Non-pigmented ciliary epithelial cell (primary cell): ENCODE measurements at places on chromosomes 5 and 9.

- no peak for DNase-seq
Measured at GRCh38 chr9:104915049-104915448, 12.9 kb downstream of the ABCA1 start.

DNA sequence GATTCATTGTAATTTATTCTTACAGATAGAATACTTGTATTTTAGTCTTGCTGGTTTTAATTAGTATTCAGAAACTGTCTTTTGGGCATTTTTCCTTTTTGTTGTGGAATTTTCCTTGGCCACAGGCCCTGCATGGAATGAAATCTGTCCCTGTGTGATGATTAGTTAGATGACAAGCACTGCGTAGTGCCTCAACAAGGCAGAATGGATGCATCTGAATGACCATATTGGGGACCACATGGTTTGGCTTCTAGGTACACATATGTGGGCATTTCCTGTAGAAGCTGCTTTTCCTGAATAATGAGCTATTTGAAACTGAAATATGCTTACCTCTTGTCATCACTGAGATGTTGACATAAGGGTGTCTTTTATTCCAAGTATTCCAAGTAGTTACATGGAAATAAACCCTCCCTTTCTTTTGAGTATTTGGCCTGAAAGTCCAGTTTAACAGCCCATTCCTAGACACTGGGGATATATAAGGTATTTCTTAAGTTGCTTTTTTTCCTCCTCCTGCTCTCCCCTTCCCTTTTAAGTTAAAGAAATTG, 147.3 kb downstream of the YTHDC2 start:
- DNase-seq = no peak

DNA sequence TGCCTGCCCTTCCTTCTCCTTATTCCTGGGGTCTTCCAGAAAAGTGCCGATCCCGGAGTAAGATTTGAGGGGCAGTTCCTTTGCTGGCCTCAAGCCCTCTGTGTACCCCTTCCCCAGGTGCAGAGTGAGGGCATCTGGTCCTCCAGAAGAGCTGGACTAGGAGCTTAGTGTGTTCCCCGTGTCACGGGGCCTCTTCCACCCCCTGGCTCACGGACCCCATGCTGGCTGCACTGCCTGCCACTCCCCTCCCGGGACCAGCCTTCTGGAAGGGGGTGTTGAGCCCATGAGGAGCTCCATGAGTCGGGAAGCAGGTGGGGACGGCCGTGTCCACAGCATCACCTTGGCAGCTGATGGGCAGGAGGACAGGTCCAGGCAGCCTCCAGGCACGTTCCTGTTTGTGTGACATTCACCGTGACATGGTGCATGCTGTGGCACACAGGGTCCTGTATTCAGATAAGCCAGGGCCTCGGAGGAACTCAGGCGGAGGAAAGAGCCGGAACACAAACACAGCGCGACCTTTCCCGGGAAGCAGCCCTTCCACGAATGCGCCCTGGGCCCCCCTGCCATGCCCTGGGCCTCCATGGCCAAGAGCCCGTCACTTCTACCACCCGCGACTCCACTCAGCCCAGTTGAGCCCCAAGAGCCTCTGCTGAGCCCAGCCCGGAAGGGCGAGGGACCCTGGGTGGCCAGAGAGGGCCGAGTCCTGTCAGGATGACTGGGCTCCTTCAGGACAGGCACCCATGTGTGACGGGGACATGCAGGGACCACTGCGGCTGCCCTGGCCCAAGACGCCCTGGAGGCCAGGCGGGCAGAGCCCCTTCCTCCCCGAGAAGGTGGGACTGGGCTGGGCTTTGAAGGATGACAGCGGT, 5.9 kb upstream of the LCN1 start:
- DNase-seq = no peak

DNA sequence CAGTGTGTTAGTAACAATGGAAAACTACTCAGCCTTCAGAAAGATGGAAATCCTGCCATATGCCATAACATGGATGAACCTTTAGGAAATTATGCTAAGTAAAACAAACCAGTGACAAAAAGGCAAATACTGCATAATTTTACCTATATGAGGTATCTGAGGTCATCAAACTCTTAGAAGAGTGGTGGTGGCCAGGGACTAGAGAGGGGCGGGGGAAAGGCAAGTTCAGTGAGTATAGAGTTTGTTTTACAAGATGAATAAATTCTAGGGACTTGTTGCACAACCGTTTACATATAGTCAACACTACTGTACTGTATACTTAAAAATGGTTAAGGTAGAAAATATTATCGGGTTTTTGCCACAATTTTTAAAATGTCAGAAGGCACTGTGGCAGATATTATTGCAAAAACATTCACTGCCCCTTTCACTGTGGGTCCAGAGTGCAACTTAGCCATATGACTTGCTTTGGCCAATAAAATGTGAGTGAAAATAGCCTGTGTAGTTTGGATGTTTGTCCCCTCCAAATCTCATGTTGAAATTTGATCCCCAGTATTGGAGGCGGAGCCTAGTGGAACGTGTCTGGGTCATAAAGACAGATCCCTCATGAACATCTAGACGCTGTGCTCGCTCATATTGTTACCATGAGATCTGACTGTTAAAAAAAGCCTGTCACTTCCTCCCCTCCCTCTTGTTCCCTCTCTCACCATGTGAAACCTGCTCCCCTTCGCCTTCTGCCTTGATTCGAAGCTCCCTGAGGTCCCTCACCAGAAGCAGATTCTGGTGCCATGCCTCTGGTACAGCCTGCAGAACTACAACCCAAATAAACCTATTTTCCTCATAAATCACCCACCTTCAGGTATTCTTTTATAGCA, 9.5 kb downstream of the ZNF367 start:
- no peak for DNase-seq

DNA sequence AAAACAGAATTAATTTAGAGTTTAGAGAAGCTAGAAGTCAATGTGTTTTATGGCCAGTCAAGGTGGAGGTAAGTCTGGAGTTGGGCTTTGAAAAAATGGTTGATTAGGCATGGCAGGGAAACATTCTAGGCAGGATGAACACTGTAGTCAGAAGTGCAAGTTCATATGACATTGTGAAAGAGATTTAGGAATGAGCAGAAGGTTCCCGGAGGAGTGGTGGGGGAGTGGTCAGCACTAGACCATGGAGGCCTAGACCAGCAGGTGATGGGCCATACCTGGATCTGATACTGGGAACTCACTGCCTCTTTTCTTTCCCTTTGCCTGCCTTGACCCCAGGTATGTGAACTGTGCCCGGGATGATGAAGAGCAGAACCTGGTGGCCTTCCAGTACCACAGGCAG, 16.6 kb downstream of the PRDM9 start:
- DNase-seq = no peak

- no peak for DNase-seq
Measured at GRCh38 chr5:132860742-132861141, 5.5 kb downstream of the GDF9 start.

DNA sequence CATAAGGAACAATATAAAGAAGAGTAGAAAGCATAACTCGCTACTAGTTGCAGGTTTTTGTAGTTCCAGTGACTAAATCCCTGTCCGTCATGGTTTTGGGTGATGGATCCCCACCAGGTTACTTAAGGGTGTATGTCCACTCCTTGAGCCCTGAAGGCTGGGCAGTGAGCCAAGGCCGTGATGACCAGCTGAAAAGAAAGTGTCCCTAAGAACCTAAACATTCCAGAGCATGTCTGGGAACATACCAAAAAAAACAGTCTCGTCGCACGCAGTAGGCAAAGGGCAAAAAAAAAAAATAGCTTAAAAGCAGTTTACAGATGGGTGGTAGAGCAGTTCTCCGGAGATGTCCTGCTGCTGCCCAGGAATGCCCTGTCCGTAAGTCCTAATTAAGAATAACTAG, 21.4 kb upstream of the SNAPC3 start:
- DNase-seq = no peak

DNA sequence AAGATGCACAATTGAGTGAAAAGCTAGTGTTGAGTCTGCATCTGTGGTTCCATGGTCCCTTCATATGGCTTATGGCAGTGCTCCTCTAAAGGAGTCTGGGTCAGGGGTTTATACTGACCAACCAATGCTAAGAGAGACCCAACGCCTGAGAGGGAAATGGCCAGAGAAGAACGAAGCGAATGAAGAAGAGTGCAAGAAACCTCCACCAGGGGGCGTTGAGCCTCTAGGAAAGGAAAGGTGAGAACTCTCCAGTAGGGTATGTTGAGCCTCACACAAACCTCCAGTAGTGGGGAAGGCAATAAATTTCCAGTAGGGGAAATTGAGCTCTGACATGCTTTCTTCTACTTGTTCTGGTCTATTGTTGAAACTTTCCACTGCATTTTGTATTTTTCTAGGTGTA, 470.6 kb downstream of the PRDM9 start:
- DNase-seq = no peak

DNA sequence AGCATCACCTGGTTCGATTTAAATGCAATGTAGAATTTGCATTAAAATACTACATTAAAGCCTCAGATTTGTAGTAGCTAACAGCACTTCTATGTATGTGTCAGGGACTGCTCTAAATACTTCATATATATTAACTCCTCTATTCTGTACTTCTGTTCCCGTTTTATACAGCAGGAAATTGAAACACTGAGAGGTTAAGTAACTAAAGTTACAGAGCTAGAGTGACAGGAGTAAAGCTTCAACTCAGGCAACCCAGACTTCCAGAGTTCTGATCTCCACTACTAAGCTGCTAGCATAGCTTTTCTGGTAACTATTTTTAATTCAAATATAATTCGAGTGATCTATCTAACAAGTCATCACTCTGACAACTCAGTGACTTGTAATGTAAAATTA, 619 bp upstream of the APC start:
- no peak for DNase-seq

DNA sequence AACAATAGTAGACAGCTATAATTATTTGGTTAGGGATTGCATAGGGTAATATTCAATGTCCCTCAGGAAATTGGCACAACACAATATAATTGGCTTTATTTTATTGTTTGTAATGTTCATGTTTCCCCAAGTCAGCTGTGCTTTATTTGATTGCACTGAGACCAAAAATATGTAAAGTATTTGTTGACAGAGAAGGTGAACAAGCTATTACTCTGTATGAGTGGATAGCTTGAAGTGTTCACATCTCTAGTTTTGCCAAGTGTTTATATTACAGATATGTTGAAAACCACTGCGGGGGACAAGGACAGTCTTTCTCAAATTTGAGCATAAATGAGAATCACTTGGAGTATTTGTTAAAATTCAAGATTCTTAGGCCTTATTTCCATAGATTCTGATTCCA, 83.3 kb downstream of the RAB3C start:
- no peak for DNase-seq

DNA sequence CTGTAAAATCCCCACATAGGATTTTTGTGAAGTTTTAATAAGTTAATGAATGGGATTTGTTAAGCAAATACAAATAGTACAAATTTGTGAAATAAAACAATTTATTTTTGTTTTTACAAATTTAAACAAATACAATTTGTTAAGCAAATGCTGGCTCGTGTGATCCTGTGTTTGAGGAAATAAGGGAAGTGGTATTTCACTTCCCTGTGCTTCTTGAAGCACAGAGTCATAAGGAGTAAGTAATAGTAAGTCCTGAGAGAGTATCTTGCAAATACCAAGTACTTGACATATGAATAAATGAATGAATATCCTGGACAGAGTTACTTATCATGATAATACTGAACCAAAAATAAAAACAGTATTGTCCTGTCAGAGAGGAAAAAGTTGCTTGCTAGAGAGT, 9.1 kb downstream of the SMIM3 start:
- no peak for DNase-seq

DNA sequence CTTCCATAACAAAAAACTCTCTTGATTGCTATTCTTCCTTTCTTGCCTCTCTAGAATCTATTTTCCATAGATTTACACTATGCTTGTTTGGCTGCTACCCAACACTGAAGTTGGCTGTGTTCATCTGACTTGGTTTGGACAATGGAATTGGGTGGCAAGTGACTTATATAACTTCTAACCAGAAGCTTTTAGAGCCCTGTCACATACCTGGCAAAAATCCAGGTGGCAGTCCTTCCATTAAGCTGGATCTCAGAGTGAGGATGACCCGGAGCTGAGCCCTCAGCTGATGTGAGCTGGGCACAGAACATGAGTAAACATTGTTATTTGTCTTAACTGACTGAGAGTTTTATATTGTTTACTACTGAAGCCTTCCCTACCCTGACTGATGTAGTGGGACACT, 225.7 kb downstream of the TLR4 start:
- DNase-seq = no peak

GRCh38 chr9:16704116-16705110, 166.1 kb downstream of the BNC2 start:
- DNase-seq = no peak

DNA sequence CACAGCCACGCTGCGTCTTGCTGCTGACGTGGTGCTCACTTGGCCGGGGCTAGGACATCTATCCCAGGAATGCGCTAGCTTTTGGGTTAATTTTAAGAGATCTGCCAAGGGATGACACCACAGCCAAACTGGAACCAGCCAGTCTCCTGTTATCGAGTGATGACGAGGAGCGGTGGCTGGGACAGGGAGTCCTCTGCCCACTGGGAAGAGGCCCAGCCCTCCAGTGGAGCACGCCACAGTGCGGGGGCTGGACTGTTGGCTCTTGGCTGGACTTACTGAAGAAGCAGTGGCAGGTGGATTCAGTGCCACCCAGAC, 55.1 kb upstream of the PHYKPL start:
- no peak for DNase-seq

GRCh38 chr9:99126312-99126711, 21.4 kb downstream of the TGFBR1 start:
- DNase-seq = no peak

GRCh38 chr5:59268756-59269415, 624.6 kb downstream of the PDE4D start:
- no peak for DNase-seq

DNA sequence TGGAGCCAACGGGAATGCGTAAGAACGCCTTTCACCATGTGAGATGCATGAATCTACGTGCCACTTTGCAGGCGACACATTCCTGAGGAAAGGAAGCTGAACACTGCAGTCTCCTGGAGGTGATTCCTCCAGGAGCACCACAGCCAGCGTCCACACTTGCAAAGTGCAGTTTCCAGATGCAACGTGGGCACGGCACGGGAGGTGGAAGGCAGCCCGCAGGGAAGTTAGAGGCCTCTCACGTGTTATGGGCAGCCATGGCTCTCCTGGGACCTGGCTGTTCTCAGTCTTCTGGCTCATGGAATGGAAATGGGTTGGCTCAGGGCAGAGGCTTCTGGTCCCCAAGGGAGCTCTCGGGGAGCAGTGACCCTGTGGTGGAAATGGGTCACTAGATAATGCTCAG, 381.0 kb upstream of the IRX4 start:
- no peak for DNase-seq

GRCh38 chr5:135100011-135100410, 66.0 kb upstream of the PITX1 start:
- DNase-seq = no peak

- no peak for DNase-seq
Measured at GRCh38 chr9:91678807-91679580, 255.4 kb upstream of the NFIL3 start.

DNA sequence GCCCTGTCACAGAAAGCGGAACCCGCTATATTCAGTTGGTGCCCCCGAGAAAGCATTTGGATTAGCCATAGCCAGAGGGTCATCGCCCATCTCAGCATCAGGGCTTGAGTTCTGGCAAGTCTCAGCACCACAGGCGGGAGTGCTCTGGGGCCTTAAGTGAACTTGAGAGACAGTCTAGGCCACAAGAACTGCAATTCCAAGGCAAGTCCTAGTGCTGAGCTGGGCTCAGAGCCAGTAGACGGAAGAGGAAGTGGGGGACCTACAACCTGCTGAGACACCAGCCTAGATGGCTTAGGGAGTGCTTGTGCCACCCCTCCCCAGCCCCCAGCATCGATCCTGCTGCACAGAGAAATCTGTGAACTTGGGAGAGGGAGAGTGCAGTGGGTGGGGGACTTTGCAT, 594.9 kb downstream of the CCDC171 start:
- DNase-seq = no peak
